ENCODE measurements at places on chromosomes 6 and 20.

- DNase-seq = no peak
These were observed 27.8 kb downstream of the TNXB start for GRCh38 chr6:32081168-32081990.

DNA sequence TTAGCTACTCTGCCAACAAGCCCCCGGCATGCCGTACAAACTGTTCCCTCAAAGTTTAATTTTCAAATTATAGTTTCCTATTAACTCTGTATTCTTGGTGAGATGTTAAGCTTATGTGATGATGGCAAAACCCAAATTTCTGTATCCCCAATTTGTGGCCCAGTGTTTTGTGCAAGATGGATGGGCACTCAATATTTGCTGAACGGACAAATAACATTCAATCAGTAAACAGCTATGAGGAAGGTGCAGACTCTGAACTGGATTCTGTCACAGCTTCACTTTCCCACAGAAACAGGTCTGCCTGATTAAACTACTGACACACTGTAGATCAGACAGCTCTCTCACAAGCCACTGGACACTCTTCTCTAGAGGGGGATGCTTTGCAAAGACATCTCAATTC is 54.1 kb downstream of the NUDT3 start:
- no peak for DNase-seq

GRCh38 chr6:11628562-11628961 is 91.0 kb downstream of the TMEM170B start:
- no peak for DNase-seq

GRCh38 chr6:125792680-125793079 is 1.9 kb downstream of the NCOA7 start:
- DNase-seq = no peak

DNA sequence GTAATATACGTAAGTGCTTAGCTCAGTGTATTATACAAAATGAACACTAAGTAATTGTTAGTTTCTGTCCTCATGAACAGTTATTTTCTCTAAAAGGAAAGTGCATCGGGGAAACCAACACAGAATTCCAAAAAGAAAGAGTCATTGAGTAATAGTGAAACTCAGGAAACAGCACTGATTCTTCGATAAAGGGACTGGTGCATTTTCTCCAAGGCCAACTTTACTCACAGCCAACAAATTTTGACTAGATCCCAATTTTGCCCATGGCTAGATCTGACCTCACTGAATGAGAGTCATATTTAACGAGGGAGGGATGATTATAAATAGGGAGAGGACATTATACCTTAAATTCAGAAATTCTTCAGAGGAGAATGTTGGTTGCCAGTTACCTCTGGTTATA is 390.9 kb upstream of the NRSN1 start:
- DNase-seq = no peak

GRCh38 chr6:29816030-29816429 is 11.6 kb upstream of the HLA-G start:
- DNase-seq = no peak

DNA sequence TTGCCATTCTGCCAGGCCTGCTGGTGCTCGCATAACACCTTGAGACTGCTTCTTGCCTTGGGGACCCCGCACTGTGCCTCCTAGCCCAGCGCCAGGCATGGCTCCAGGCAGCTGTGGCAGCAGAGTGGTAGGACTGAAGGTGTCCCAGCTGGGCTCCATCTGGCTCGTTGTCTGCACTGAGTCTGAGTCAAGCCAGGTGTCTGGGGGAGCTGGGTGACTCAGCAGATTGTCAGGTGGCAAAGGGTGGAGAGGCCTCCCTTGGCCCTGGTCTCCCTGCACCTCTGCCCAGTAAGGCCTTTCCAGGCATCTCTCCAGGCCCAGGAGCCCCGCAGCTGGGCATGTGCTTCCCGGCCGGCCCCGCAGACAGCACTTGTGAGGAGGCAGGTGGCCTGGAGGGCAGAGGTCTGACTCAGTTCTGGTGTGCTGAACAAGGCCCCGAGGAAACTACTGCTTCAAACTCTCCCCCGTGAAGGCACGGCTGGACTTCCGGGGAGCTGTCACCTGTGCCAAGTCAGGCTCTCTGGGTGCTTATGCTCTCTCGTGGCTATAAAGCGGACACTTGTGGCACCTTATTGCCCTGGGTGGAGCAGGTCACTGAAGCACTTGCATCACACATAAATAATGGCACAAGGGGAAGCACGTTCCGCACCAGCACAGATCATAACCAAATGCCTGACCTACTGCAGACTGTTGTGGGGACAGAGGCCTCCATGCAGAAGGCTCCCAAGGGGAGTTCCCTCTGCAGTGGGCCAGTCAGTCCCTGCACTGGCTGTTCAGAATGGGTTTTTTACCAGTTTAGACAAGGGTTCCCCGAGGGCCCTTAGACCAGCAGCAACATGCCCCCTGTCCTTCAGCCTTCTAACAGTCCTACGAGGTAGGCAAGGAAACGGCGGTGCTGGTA is 27.5 kb downstream of the FOXC1 start:
- DNase-seq = no peak

DNA sequence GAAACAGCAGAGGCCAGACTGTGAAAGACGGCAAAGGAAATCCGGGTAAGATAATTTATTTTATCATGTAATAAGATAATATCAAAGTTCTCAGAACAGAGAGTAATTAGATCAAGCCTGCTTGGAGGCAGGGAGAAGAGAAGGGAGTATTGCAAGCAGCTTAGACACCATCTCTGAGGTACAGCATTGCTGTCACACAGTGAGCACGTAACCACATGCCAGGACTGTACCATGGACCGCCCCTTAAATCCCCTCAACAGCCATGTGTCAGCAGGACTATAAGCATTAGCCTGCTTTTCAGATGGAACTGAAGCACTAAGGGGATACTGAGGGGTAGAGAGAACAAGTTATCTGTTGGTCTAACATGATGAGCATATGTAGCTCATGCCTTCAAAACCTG is 141.5 kb downstream of the C6orf118 start:
- DNase-seq = no peak

DNA sequence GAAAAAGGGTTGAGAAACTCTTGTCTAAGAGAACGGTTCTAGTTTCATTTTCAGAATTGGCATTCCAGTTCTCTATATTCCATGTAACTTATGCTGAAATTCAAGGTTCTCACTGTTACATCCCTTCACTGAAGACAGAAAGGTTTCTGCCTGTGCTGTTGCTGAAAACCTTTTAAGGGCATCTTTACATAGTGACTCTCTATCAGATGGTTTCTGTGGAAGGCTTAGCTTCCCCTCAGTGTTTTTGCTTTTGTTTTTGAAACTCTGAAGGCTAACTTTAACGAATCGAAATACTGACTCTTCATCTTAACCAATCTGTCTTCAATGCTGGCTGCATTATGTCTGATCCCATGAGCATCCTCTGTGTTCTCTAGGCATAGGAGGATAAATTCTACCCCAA is 1286.2 kb upstream of the EYS start:
- DNase-seq = no peak

GRCh38 chr6:127273499-127273898 is 6.8 kb downstream of the RNF146 start:
- no peak for DNase-seq

- no peak for DNase-seq
These were observed 5.4 kb downstream of the EYA2 start for GRCh38 chr20:46900086-46900485.

DNA sequence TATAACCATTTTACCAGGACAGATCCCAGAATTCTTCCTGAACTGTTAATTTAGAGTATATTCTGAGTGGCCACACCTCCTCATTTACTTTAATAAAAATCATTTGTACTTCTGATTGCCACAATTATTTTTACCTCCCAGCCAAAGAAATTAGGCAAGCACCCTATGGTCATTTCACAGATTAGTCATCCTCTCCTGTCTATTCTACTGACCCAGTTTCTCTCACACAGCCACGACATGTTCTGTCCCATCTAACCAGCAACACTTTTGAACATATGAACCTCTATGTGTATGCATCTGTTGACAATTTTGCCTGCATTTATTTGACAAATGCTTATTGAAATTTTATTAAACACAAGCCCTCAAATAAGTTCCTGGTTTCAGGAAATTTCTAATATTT is 202.6 kb upstream of the STXBP5 start:
- no peak for DNase-seq

DNA sequence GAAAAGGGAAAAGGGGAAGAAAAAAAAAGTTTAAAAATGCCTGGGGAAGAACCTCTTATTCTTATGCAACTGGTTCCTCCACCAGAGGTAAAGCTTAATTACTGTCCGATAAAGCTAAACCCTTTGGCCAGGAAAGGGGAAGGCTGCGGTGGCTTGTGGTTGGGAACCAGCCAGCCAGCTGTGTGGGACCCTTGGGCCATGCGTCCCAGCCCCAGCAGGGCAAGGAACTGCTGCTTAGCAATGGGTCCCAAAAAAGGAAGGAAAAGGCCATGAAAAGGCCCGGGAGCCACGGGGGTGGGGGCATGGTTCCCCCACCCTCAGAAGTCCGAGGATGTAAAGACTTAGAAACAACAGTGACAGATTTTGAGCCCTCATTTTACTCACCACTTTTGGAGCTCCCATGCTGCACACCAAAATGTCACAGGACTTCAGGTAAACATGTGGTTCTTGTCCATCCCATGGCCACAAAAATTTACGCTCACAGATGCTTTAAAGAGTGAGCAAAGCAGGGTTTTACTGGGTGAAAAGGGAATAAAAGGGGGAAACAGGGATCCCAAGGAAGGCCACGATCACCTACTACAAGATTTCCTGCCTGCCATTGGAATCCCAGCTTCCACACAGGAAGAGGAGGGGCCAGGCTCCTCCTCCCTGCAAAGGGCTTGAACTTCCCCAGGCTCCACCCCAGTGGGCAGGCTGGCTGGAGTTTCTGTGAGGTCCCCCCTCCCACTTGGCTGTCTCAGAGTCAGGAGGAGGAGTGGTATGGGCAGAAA is 1234.7 kb upstream of the GJE1 start:
- DNase-seq = no peak

GRCh38 chr6:52310932-52311331 is 26.4 kb upstream of the MCM3 start:
- no peak for DNase-seq

DNA sequence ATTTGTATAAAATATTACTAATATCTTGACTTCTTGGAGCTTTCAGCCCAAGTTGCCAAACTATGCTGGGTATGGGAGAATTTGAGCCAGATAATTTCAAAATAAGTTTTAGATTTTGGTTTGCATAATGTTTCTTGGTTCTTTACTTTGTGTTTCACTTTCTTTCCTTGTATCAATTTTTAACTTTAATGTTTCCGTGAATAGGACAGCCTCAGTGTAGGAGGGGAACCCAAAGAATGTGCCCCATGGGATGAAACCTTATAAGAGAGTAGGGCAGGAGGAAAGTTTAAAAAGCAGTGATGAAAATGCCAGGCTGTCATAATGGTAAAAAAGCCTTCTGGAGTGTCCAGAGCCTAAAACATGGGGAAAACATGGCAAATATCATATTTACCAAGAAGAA is 252.4 kb upstream of the IRAK1BP1 start:
- DNase-seq = no peak

DNA sequence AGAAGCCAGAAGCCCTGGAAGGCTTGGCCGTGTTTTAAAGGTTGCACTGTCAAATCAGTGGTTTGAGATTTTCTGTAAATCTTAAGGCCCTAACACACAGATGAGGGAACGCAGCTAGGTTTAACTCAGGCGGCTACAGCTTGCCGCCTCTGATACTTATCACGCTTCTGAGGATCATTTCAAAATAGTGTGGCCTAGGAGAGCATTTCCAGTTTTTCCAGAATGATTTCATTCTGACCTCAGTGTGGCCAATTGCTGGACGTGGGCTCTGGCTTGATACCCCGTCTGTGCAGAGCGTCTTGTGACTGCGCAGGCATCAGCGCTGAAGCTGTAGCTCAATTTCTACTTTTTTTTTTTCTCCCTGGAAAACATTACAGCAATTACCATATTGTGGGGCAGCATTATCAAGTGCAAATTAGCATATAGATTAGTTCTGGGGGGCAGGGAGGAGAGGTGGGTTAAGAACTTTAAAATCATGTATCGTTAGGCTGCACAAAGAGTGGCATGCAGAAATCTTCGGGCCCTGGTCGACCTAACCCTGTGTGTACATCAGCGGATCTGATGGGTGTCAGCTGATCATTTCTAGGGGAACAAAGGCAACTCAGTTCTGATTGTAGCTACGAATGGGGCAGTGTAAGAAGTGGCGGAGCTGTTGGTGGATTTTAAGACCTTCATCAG is 105.0 kb upstream of the EEF1E1 start:
- DNase-seq = no peak

DNA sequence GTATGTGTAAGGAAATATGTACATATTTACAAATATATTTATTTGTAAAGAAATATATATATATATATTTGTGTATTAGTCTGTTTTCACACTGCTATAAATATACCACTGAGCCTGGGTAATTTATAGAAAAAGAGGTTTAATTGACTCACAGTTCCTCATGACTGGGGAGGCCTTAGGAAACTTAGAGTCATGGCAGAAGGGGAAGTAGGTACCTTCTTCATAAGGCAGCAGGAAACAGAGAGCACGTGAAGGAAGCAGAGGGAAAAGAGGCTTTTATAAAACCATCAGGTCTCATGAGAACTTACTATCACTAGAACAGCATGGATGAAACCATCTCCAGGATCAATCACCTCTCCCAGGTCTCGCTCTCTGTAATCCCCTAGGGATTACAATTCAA is 644.5 kb upstream of the HS3ST5 start:
- no peak for DNase-seq

DNA sequence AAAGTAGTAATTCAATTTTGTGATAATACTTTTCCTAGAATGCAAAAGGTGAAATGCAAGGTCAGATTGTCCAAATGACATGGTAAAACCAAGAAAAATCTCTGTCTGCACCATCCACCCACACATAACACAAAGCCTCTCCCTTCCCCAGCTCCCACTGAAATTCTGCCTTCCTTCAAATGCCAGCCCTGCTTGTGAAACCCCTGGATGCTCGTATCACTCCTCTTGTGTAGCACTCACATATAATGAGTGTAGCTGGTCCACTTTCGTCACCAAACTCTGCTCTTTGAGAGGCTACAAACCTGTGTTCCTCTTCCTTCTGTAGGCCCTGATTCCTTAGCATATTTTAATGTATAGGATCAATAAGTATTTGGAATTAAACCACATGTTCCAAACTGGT is 123.6 kb upstream of the BEND6 start:
- DNase-seq = no peak

DNA sequence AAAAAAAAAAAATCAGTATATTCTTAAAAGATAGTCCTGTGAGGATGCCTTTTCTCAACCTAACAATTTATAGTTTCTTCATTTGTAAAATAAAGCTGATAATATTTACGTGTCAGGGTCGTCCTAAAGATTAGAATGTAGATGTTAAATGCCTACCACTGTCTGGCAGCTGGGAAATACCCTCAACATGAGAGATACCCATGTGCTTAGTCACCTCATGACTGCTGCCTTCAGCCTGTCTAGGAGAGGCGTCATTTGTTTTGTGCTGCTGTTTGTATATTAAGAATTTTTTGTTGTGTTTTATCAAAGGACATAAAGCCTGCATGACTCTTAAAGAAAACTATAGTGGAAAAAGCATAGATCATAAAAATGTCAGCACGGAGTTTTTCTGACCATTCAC is 9.5 kb downstream of the FAM120B start:
- no peak for DNase-seq

GRCh38 chr20:25043499-25044260 is 14.3 kb downstream of the ACSS1 start:
- no peak for DNase-seq

- DNase-seq = no peak
These were observed 44.0 kb upstream of the COL21A1 start for GRCh38 chr6:56291302-56291917.

All from stimulated activated CD4-positive, alpha-beta T cell treated with anti-CD3 and anti-CD28 coated beads, Interleukin-4, amount 100 ng/mL, for 24 hours (primary cell).